Thymus (tissue), 14 donors: ENCODE measurements at places on chromosomes 3 and 15. TPM values are rescaled to one million over a fixed set of nuclear protein-coding genes. Genes with fewer than 3 reads are reported as not detected.

- no peak for DNase-seq
Observed at GRCh38 chr3:73504239-73504638, 120.5 kb downstream of the PDZRN3 start.

- no peak for DNase-seq
Observed at GRCh38 chr3:167066977-167067786, 312.9 kb downstream of the ZBBX start.

DNA sequence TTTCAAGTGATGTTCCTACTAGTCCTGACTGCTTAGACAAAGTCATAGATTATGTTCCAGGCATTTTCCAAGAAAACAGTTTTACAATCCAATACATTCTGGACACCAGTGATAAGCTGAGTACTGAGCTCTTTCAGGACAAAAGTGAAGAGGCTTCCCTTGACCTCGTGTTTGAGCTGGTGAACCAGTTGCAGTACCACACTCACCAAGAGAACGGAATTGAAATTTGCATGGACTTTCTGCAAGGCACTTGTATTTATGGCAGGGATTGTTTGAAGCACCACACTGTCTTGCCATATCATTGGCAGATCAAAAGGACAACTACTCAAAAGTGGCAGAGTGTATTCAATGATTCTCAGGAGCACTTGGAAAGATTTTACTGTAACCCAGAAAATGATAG is 3.8 kb downstream of the TIPARP start:
- DNase-seq = no peak

DNA sequence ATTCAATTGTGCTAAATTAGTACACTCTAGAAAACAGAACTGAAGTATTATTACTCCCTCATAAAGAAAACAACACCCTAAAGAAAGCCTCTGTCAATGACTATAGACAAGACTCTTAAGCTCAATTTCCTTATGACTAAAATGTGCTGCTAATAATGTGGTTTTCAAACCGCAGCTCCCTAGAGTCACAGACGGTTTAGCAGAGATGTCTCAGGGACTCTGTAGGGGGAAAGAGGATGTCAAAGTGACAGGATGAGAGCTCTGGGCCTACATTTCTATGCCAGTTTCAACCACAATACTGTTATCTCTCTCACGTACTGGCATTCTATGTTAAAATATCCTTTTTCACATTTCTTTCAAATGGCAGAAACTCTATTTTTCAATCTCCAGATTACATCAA is 37.6 kb upstream of the WDR49 start:
- DNase-seq = peak; percentile 31

GHSR gene
- total RNA-seq = not detected

RHOV gene
- total RNA-seq = 3.4 TPM

CX3CR1 gene
- 2.3 TPM for total RNA-seq

CHDH gene
- total RNA-seq = 0.38 TPM

RTP1 gene
- total RNA-seq = 0.05 TPM

- no peak for DNase-seq
Observed at GRCh38 chr15:100372739-100373119, 31.0 kb upstream of the ADAMTS17 start.

ALDH1A3 gene
- 1.0 TPM for total RNA-seq

DNA sequence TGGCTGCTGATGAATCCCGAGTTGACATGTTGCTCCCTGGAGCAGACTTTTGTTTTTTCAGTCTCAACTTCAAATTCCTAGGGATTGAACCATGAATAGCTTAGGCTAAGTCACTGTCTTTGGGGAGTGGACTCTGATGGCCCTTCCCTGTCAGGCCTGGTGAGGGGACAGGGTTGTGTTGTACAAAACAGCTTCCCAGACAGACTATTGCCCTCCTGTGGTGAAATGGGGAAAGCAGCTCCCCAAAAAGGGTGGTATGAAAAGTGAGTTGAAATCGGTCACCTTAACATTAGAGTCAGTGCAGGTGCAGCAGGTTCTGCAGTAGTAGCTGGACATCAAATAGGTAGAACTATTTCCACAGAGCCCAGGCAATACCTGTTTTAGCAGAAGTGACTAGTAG is 775.6 kb downstream of the ROBO2 start:
- no peak for DNase-seq

MME gene
- 21.2 TPM for total RNA-seq

DNA sequence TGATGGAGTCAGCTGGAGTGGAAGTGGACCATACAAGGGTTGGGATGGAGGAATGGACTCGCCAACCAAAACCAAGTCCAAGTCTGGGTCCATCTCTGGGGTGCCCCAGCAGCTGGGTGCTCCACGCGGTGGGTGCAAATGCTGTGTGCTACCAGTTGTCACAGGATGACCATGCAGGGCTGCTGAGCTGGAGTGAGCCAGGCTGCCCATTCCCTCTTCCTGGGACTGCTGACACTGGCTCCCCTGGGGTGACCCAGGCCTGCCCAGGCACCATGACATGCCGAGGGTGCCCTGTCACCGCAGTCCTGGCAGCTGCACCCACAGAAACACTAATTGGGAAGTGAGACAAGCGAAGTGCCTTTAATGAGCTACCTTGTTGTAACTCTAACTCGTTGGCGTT is 140.2 kb downstream of the TPRA1 start:
- no peak for DNase-seq

PLSCR2 gene
- 0.28 TPM for total RNA-seq

- DNase-seq = no peak
Observed at GRCh38 chr15:31276596-31277298, 49.9 kb upstream of the KLF13 start.
